ENCODE measurements at places on chromosomes 4 and X. TPM values are rescaled to one million over a fixed set of nuclear protein-coding genes. Genes with fewer than 3 reads are reported as not detected.

Gene C1QTNF7
- total RNA-seq = not detected

Gene TCEAL7
- not detected for total RNA-seq

Gene FATE1
- total RNA-seq = not detected

Gene OTUD5
- 60.5 TPM for total RNA-seq

Gene ASMT
- total RNA-seq = 0.44 TPM

Gene PLAC1
- 0.71 TPM for total RNA-seq

Gene RASL11B
- total RNA-seq = 0.16 TPM

Gene RHOXF2B
- total RNA-seq = not detected

Data from A549 treated with Mapracorat at 1 μM for 4 hours (cell line).